ENCODE measurements at places on chromosomes 12 and 14. TPM values are rescaled to one million over a fixed set of nuclear protein-coding genes. Genes with fewer than 3 reads are reported as not detected.
A peak's percentile ranks its signal among the peaks of the same experiment; 100 is the strongest.

- no peak for DNase-seq
Observed at GRCh38 chr12:68446384-68446783, 114.2 kb upstream of the MDM1 start.

Gene GCN1
- 119 TPM for total RNA-seq

DNA sequence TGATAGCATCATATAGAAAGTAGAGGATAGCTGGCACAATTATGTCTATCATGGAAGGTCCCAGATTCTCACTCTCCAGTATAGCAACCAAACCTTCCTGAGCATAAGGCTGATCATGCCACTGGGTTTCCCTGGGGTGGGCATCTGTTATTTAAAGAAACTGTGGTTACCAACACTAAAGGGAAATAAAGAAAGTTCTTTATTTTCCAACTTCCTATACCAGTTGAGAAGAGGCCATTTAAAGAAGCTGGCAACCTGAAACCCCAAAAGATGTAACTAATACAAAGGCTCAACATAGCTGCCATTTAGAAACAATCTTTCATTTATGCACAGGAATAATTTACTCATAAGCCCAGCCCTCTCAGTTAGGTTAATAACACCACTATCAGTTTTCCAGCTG is 3.1 kb downstream of the BCAT1 start:
- DNase-seq: no peak

Gene OTUB2
- not detected for total RNA-seq

- DNase-seq: no peak
Observed at GRCh38 chr12:51247523-51248206, 9.0 kb downstream of the DAZAP2 start.

Gene TMCC3
- total RNA-seq: 29.3 TPM

DNA sequence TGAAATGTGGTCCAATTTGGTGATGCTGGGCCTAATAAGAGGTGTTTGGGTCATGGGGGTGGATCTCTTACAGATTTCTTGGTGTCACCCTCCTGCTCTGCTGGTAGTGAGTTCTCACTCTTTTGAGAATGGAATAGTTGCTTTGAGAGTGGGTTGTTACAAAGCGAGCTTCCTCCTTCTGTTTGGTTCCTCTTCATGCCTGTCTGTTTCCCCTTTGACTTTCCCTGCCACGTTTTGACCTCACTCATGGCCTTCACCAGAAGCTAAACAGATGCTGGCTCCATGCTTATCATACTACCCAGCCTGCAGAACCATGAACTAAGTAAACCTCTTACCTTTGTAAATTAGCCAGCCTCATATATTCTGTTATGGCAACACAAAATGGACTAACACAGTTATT is 57.7 kb upstream of the LDHB start:
- no peak for DNase-seq

DNA sequence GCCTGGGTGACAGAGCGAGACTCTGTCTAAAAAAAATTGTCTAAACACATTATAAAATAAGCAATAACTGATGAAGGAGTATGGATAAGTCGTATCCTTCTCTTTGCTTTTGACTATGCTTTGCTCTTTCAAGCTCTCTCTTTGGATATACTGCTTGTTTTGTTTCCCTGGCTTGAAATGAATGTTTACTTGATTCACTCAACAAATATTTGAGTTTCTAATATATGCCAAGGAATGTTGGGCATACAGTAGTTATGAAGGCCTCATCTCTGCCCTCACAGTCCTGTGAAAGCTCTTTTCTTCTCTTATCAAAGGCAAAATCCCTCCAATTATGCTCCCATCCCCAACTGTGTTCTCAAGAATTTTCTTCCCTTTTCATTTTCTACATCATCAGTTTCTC is 123.5 kb downstream of the PTPRR start:
- no peak for DNase-seq

Gene ASIC1
- not detected for total RNA-seq

Gene SLC10A1
- not detected for total RNA-seq

Gene CABP1
- not detected for total RNA-seq

Gene DPF3
- total RNA-seq: 1.8 TPM

DNA sequence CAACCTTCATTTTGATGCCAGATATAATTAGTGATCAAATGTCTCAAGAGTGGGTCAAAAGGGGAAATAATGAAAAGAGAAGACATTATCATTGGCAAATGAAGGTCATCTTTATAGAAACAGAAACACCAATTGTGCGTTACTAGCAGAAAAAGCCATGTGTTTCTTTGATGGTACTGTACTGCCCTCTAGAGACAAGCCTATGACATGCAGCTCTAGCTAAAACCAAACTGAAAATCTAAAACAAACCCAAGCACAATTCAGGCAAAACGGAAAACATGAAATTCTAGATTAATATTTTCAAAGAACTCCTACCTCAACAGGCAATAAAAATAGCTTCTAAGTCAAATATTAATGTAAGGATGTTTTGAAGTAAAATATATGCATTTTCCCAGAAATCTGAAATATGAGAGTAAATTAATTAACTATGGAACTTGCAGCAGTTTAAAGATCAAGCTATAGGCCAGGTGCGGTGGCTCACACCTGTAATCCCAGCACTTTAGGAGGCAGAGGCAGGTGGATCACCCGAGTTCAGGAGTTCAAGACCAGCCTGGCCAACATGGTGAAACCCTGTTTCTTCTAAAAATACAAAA is 115.4 kb downstream of the KLHL28 start:
- peak; percentile 63 for DNase-seq

DNA sequence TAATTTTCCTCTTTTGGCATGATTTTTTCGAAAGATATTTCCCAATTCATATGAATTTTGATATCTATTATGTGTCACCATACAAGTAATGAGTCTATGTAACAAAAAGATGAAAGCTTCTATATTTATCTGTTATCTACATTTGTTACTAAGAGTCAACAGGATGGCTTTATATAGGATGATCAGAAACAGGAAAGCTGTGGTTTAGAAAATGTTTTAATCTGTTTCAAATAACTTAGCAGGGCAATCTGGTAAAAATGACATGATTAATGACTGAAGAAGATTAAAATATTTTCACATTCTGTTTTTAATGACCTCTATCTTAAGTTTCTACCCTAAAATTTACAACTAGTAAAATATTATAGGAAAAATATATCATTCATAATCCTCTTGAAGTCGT is 105.8 kb downstream of the MSRB3 start:
- DNase-seq: no peak

- DNase-seq: no peak
Observed at GRCh38 chr14:63565448-63565847, 22.3 kb upstream of the PPP2R5E start.

GRCh38 chr14:100069161-100069800 is 4.1 kb downstream of the EVL start:
- no peak for DNase-seq

Gene GCH1
- 52.6 TPM for total RNA-seq

GRCh38 chr14:67151082-67151666 is 38.1 kb upstream of the GARIN2 start:
- no peak for DNase-seq

GRCh38 chr14:34403646-34404045 is 58.4 kb downstream of the SPTSSA start:
- DNase-seq: no peak

DNA sequence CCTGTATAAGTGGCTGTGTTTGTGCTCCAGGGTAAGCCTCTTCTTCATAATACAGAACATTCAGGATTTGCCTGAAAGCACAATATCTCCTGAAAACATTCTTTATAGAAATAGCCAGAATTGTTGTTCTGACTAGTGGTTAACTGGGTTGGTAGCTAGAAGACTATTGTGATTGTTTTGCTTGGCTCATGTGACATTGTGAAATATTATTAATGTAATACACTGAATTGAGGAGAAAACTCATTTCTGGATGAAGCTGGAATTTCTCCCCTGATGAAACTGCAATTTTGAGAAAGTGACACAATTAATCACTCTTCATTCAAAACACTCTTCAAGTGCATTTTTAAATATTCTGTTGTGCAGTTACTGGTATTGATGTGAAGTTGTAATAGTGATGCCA is 172.3 kb upstream of the PTPRQ start:
- no peak for DNase-seq

DNA sequence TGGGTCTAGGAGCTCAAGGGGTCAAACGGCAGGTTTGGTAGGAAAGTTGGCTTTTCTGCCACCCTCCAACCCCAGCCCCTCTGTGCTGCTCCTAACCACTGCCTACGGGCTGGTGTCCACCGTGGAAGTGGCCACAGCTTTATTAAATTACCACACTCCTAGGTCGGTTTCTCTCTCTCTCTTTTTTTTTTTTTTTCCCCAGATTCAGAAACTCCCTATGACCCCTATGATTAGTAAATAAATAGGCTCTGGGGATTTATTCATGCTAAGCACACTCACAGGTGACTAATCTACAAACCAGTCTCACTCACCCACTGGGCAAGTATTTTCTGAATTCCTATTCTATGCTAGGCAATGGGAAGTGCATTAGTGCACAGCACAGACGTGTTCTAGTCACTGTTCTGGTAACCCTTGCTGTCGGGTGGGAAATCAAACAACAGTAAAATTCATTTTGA is 8.7 kb upstream of the DDX47 start:
- no peak for DNase-seq

DNA sequence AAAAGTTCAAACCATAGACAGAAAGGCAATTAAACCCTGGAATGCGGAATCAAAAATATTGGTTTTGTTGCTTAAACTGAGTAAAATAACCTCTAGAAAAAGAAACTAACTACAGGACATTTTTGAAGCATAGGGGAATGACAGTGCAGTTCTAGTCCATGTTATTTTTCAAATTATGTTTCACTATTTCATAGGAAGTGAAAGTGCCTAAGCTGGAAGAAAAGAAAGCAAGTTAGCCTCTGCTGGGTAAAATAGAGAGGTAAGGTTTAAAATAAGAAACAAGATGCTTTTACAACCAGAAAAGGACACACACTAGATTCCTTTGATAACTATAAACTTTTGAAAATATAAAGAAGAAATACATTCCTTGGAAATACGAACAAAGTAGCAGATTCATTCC is 1.1 kb downstream of the CLECL1 start:
- DNase-seq: no peak

Gene STYX
- 18.3 TPM for total RNA-seq

DNA sequence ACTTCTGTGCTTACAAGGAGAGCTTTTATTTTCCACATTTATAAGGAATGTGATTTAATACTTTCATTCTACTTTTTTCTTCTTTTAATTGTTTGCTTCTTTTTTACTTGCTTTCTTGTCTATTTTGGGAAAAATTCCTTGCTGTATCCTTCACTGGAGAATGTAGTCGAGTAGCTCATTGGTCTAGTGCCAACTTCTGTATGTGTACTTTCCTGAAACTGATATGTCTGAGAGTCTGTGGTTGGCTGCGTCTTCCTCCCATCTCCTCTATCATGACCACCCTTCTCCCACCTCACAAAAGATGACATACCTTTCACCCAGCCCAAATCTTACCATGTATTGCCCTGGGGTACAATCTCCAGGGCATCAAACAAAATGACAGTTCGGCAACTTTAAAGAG is 51.8 kb downstream of the MSRB3 start:
- no peak for DNase-seq

- DNase-seq: no peak
Observed at GRCh38 chr12:53700567-53700966, 24.7 kb upstream of the ATP5MC2 start.

DNA sequence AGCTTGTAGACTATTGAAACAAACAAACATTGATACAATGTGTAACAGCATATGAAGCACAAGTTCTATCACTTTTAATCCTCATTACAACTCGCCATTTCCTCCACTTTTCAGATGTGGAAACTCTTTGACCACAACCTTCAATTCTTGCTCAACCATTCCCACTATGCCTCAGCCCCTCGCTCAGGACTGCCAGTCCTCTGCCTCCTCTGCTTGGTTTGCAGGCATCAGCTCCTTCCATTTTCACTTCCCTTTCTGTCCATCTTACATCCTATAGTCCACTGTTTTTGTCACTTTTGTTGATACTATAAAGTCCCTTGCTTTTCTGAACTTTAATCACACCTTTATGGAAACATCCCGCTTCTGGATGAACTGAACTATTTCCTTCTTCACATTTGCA is 28.2 kb upstream of the CD27 start:
- DNase-seq: no peak

Gene NGB
- not detected for total RNA-seq

Gene KRT7
- 0.54 TPM for total RNA-seq
